ENCODE measurements at places on chromosomes 3 and 15. TPM values are rescaled to one million over a fixed set of nuclear protein-coding genes. Genes with fewer than 3 reads are reported as not detected.

DNA sequence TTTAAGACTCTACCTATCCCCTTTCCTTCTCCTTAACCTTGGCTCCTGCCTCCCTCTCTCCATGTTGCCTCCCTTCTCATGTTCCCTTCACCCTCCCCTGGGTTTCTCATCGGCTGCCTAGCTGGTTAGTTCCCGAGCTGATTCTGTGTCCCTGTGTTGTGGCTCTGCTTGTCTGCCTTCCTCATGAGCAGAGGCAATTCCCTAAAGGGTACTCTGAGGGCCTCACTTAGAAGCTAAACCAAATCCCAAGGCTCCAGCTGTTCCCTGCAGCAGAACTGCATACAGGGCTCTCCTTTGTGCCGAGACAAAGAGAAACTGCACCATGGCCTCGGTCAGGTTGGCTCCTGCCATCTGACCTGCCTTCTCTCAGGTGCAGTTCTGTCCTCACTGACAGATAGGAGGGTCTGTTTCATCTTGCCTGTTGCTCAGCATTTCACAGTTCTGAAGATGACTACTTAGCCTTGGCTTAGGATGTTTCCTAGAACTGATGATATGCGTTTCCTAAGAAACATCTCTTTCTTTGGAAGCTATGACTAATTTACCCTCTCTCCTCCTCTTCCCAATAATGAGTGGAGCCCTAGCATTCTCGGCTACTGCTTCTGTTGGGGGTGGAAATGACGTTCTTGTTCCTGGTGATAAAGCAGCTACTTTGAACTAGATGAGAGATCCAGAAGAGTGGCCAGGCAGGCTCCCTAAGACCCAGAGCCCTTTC is 27.1 kb downstream of the DUOX1 start:
- no peak for DNase-seq

DNA sequence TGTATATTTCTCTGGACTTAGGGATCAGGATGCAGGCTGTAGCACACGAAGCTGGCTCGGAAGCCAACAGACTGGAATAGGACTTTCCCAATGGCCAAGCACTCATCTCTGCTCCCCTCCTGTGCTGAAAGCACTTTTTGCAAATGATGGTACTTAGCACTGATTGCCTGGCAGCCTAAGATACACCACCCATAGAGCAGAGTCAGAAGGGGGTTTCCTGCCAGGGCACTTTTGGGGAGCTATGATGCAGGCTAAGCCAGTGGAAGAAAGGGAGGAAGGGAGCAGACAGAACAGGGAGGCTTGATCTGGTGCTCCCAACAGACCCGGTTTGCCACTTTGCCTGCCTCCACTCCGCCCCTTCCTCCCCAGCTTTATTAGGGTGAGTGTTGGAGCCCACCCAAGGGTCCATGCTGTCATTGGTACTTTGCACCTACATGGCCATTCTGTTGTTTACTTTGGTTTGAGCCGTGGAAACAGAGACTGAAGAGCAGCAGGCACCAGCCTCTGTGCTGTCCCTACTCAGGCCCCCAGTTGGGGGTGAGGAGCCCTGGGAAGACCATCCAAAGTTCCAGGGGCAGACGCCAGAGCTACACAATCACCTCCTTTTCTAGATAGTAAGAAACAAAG is 15.9 kb downstream of the BSN start:
- DNase-seq: no peak

- DNase-seq: no peak
These were observed 650.8 kb upstream of the ADAMTS9 start for GRCh38 chr3:65338571-65338970.

- no peak for DNase-seq
These were observed 60.2 kb downstream of the CORO2B start for GRCh38 chr15:68638953-68639515.

Gene SNX1
- 47.2 TPM for total RNA-seq
